RCC 7860 (cell line): ENCODE measurements at places on chromosomes 4 and X.

DNA sequence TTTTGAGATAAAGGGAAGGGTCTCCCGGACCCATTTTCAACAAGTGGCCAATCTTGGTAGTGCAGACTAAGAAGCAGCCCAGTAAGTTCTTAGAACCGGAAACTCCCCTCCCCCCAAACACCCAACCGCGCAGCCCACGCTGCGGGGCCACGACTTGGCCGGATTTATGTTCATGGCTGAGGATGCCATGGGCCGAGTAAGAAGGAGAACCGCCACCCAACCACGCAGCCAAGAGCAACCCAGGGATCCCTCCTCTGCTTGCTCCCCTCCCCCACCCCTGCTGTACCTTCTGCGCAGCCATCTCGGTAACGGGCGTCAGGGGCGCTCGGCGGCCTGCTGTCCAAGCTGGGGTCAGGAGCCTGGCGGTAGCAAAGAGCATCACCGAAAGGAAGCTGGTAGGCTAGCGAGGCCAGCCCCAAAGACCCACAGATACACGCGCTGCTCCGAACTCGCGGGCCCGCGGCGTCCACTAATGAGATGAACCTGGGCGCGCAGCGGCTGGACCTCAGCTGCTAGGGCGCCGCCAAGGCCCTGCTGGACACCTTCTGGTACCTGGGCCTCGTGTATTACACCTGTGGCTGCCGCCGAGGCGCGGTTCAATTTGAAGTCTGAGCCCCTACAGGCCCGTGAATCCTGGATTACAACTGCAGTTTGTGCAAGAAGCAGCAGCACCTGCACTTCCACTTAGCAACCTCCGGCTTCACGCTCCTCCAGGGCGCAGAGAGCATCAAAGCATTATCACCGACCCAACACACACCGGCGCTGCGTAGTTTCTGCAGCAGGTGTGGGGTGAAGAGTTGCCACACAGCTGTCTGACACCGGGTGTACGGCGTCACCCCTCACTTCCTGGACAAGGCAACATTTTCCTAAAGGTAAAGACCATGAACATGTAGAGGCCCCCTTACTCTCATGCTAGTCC is 63.4 kb downstream of the NUDT10 start:
- DNase-seq: no peak

- no peak for DNase-seq
These were observed 22.0 kb upstream of the FAM9C start for GRCh38 chrX:13066391-13066790.

GRCh38 chr4:22597471-22597870 is 81.6 kb upstream of the ADGRA3 start:
- no peak for DNase-seq

- no peak for DNase-seq
These were observed 51.9 kb downstream of the ZFYVE28 start for GRCh38 chr4:2366252-2367192.

- no peak for DNase-seq
These were observed 35.1 kb downstream of the CLDN22 start for GRCh38 chr4:183284965-183285364.

GRCh38 chr4:68951078-68951805 is at the start of gene UGT2A3:
Gene UGT2A3 (minus strand): TSS chr4:68951804. CDS start chr4:68951760, 44 bp downstream.
- DNase-seq: peak; percentile 98

GRCh38 chr4:54754394-54754793 is 96.6 kb downstream of the KIT start:
- DNase-seq: no peak

GRCh38 chr4:151339467-151339866 is 14.1 kb upstream of the SH3D19 start:
- DNase-seq: no peak
